ENCODE measurements at places on chromosomes 3 and 15. TPM values are rescaled to one million over a fixed set of nuclear protein-coding genes. Genes with fewer than 3 reads are reported as not detected.

LSMEM2 gene
- 0.30 TPM for polyA plus RNA-seq

VGLL3 gene
- not detected for polyA plus RNA-seq

MEGF11 gene
- polyA plus RNA-seq, result 0.41 TPM

COL6A5 gene
- polyA plus RNA-seq, result not detected

FRMD5 gene
- polyA plus RNA-seq, result 0.30 TPM

INKA1 gene
- 35.5 TPM for polyA plus RNA-seq

GOLGA6L9 gene
- polyA plus RNA-seq, result 0.60 TPM

STARD9 gene
- polyA plus RNA-seq, result 0.60 TPM

DAZL gene
- not detected for polyA plus RNA-seq

SHF gene
- 0.85 TPM for polyA plus RNA-seq

C3orf38 gene
- polyA plus RNA-seq, result 30.4 TPM

WWTR1 gene
- polyA plus RNA-seq, result 1.2 TPM

KY gene
- polyA plus RNA-seq, result not detected

GOLGA8S gene
- not detected for polyA plus RNA-seq

ERICH6 gene
- polyA plus RNA-seq, result 0.41 TPM

CXCR6 gene
- 0.69 TPM for polyA plus RNA-seq

SNTN gene
- polyA plus RNA-seq, result not detected

SMCO1 gene
- polyA plus RNA-seq, result not detected

CACNA2D3 gene
- not detected for polyA plus RNA-seq

C2CD4B gene
- polyA plus RNA-seq, result not detected

ATXN7 gene
- 2.1 TPM for polyA plus RNA-seq

RBM15B gene
- polyA plus RNA-seq, result 10.8 TPM

THRB gene
- 0.38 TPM for polyA plus RNA-seq

FSIP1 gene
- 0.61 TPM for polyA plus RNA-seq

TGM4 gene
- 0.06 TPM for polyA plus RNA-seq

IL17RE gene
- polyA plus RNA-seq, result not detected

TMEM207 gene
- polyA plus RNA-seq, result not detected

DLL4 gene
- polyA plus RNA-seq, result not detected

LIPH gene
- polyA plus RNA-seq, result not detected

CHL1 gene
- 4.1 TPM for polyA plus RNA-seq

GNAT1 gene
- polyA plus RNA-seq, result not detected

CDC25A gene
- not detected for polyA plus RNA-seq

PLD1 gene
- polyA plus RNA-seq, result not detected

CTSH gene
- 615 TPM for polyA plus RNA-seq
